ENCODE measurements at places on chromosomes 2 and 18. TPM values are rescaled to one million over a fixed set of nuclear protein-coding genes. Genes with fewer than 3 reads are reported as not detected.

C2orf15 gene
- total RNA-seq, result 0.28 TPM

ANKRD23 gene
- total RNA-seq, result 0.46 TPM

DNA sequence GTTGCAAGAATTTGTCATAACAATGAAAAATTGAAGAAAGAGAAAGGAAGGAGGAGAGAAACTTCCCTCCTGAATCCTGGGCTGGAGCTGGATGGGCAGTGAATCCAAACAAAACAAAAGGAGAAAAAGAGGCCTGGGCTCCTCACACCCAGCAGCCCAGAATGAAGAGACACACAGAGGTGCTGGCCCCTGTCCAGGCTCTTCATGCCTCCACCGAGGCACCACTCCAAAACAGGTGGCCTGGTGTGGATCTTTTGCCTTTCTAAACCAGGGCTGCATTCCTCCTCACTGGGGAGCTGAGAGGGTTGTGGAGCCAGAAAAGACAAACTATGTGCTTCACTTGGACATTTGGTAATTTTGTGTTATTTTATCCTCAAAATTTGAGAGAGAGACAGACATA is 76.0 kb downstream of the FAM124B start:
- DNase-seq, result no peak

DNA sequence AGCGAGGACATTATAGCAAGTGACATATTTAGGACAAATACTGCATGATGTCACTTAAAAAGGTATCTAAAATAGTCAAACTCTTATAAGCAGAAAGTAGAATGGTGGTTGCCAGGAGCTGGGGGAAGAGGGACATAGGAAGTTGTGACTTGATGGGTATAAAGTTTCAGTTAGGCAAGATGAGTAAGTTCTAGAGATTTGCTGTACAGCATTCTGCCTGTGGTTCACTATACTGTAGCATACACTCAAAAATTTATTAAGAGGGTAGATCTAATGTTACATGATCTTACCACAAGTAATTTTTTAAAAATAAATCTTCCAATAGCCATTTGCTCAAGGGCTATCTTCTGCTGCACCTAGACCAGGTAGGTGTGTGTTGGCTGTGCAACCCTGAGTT is 78.1 kb upstream of the NPAS2 start:
- DNase-seq, result no peak

SLC38A11 gene
- not detected for total RNA-seq

All from pulmonary artery endothelial cell (primary cell).